Caco-2 (cell line): ENCODE measurements at places on chromosomes 4 and X. TPM values are rescaled to one million over a fixed set of nuclear protein-coding genes. Genes with fewer than 3 reads are reported as not detected.

The MBTPS2 gene
- total RNA-seq = 21.7 and 22.0 TPM in 2 replicates

The PGK1 gene
- total RNA-seq = 391 and 425 TPM in 2 replicates

The MEPE gene
- not detected in 2 replicates for total RNA-seq

The MAGEB3 gene
- not detected in 2 replicates for total RNA-seq

The MGAT4D gene
- total RNA-seq = not detected in 2 replicates

The NALF2 gene
- total RNA-seq = 3.0 and 3.1 TPM in 2 replicates

The GASK1B gene
- 42.5 and 48.5 TPM in 2 replicates for total RNA-seq

The DMP1 gene
- total RNA-seq = not detected in 2 replicates

DNA sequence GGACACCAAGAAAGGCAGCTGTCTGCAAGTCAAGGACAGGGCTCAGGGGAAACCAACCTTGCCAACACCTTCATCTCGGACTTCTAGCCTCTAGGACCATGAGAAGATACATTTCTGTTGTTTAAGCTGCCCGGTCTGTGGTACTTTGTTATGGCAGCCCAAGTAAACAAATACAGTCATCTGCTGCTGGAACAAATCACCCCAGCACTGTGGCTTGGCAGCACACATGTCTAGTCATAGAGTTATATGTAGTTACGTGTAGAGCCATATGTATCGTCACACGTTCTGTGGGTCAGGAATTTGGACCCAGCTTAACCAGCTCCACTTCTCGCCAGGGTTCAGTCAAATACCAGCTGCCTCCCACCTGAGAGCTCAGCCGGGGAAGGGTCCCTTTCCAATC is 2.5 kb downstream of the HTT-AS start:
- peaks cover 12% of the 10 kb centered on the region for H3K4me1 ChIP-seq
- no peak for DNase-seq
- no peaks in the 10 kb centered on the region for H3K27me3 ChIP-seq
- H3K27ac ChIP-seq = no peak overlapping the region
- no peak overlapping the region for H3K4me3 ChIP-seq

GRCh38 chr4:76301068-76301774 is 5.3 kb upstream of the STBD1 start:
- H3K4me3 ChIP-seq = no peak overlapping the region
- no peaks in the 10 kb centered on the region for H3K27me3 ChIP-seq
- peaks cover 20% of the 10 kb centered on the region for H3K4me1 ChIP-seq
- DNase-seq = no peak

DNA sequence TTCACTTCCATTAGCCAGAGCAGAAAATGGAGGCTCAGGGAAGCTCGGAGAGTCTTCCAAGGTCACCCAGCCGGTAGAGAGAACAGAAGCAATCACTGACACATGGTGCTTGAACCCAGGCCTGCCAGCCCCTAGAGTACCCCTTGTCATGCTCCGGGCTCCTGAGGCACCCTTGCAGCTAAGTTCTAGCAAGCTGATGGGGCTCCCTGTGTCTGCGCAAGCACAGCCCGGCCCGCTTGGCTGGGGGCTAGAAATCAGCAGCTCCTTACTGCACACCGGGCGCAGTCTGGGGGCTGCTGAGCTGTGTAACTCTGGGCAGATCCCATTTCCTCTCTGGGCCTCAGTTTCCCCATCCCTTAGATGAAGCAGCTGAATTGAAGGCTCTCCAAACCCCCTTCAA is 102.1 kb upstream of the PSAPL1 start:
- no peaks in the 10 kb centered on the region for H3K27me3 ChIP-seq
- H3K36me3 ChIP-seq = no peaks in the 10 kb centered on the region
- H3K27ac ChIP-seq = no peak overlapping the region
- H3K4me1 ChIP-seq = no peaks in the 10 kb centered on the region
- H3K4me3 ChIP-seq = no peak overlapping the region

GRCh38 chrX:40106676-40107290 is 9.0 kb upstream of the BCOR start:
- no peak overlapping the region for H3K27ac ChIP-seq
- H3K27me3 ChIP-seq = no peaks in the 10 kb centered on the region
- no peaks in the 10 kb centered on the region for H3K36me3 ChIP-seq
- H3K4me1 ChIP-seq = peaks cover 9% of the 10 kb centered on the region
- H3K4me3 ChIP-seq = peak overlapping the region; percentile 66

GRCh38 chrX:22395372-22395771 is 122.7 kb downstream of the CBLL2 start:
- DNase-seq = no peak
- no peaks in the 10 kb centered on the region for H3K36me3 ChIP-seq
- H3K27ac ChIP-seq = no peak overlapping the region

DNA sequence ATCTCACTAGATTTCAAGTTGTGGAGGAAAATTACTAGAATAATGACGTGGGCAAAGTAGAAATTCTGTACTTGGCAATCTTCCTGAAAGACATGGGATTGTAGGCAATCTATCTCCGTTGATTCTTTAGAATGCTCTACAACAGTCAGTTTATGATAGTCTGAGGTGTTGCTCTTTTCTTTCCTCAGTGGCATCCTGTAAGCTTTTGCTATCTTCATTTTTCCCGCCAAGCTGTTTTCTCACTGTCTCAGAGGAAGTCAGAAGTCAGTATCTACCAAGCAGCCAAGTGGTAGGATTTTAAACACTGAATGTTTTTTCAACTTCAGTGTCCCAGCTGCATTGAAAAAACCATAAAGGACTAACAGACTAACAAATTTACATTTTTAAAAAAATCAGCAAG is 23.7 kb downstream of the PCDH7 start:
- DNase-seq = no peak
- peaks cover 26% of the 10 kb centered on the region for H3K4me1 ChIP-seq
- H3K27ac ChIP-seq = peak overlapping the region; percentile 57
- H3K27me3 ChIP-seq = no peaks in the 10 kb centered on the region
- no peaks in the 10 kb centered on the region for H3K36me3 ChIP-seq
- no peak overlapping the region for H3K4me3 ChIP-seq

DNA sequence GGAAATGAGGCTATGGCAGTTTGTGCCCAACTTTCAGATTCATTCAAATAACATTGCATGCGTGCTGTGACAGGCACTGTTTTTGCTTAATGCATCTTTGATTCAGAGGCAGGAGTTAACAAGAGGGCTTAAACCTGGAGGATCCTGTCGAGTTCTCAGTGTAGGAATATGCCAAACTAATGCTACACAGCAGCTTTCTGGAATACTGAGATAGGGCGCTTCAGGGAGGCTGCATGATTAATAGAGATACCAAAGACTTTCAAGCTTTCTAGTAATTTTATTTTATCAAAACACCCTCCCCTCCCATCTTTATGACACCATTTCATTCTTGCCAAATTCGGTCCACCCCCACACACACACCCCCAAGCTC is 636 bp upstream of the TIMM8A start:
- H3K27me3 ChIP-seq = no peaks in the 10 kb centered on the region
- no peak for DNase-seq
- peak overlapping the region; percentile 90 for H3K27ac ChIP-seq
- H3K4me1 ChIP-seq = no peaks in the 10 kb centered on the region

DNA sequence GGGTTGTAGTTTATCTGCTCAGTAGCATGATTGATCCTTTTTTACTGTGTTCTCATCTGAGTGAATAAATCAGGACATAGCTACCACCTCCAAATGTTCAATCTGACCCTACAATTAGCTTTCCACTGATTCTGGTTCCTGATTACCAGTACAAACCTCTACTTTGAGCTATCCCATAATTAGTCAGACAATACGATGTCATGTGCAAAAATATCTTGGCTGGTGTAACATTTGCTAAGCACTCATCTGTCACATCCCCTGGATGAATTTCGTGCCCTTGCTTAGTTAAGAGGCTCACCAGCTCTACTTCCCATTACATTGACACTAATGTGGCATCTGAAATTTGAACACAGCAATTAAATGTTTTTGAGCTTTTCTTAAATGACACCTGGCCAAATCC is 1101.0 kb upstream of the PCDH7 start:
- H3K36me3 ChIP-seq = no peaks in the 10 kb centered on the region
- DNase-seq = no peak
- H3K27ac ChIP-seq = no peak overlapping the region
- H3K4me3 ChIP-seq = no peak overlapping the region
- no peaks in the 10 kb centered on the region for H3K27me3 ChIP-seq

DNA sequence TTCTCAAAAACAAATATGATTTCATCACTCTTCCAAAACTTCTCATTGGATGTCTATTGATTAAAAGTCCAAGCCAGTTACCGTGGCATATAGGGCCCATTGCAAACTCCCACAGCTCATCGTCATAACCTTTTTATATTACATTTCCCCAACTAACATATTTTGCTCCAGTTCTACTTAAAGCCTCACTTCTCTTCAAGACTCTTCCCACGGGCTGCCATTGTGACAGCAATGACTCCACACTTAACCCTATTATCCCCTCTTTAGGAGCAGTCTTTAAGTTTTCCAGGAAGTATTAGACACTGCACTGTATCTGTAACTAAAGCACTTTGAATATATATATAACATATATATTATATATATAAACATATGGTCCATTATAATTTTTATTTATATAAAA is 44.5 kb downstream of the DTHD1 start:
- no peaks in the 10 kb centered on the region for H3K27me3 ChIP-seq
- no peak for DNase-seq
- H3K4me3 ChIP-seq = no peak overlapping the region
- no peaks in the 10 kb centered on the region for H3K36me3 ChIP-seq
- no peak overlapping the region for H3K27ac ChIP-seq

- no peak overlapping the region for H3K27ac ChIP-seq
- H3K27me3 ChIP-seq = no peaks in the 10 kb centered on the region
- no peaks in the 10 kb centered on the region for H3K36me3 ChIP-seq
- no peak for DNase-seq
These were observed 150.8 kb upstream of the ARHGEF9 start for GRCh38 chrX:63935835-63936234.

GRCh38 chrX:19593690-19594089 is 78.4 kb upstream of the MAP3K15 start:
- H3K27ac ChIP-seq = no peak overlapping the region
- no peaks in the 10 kb centered on the region for H3K36me3 ChIP-seq
- no peaks in the 10 kb centered on the region for H3K4me1 ChIP-seq
- peak; percentile 30 for DNase-seq
- no peaks in the 10 kb centered on the region for H3K27me3 ChIP-seq
- H3K4me3 ChIP-seq = no peak overlapping the region

DNA sequence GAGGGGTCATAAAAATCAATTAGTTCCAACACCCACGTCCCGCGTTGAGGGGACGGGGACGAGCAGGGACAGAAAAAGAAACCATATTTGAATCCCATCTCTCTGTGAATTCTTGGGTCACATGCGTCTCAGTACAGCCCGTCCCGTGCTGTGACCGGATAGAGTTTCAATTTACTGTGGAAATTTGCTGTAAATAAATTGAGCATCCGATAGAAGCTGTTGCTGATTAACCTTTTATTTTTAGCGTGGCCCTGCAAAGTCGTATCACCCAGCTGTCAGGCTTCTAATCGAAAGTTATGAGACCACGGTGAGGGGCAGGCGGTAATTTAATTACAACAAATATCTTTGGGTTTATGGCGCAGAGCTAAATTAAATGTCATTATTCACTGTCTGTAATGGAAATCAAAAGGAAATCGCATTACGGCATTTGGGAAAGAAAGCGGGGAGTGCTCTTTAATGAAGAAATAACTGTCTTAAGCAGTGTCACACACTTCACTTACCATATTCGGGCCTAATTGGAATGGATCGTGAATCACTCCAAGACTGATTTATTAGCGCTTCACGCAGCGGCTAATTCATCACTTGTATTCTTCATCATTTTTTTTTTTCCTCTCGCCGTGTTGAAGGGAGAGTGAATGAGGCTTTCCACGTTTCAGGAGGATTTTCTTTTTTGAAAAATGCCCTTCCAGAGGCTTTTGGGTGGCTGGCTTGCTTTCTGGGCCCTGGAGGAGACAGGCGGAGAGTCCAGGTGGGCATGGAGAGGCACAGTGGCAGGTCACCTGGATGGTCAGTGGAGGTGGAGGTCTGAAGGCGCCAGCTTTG is 7.3 kb downstream of the SHOX start:
- no peak overlapping the region for H3K27ac ChIP-seq
- no peaks in the 10 kb centered on the region for H3K4me1 ChIP-seq
- H3K4me3 ChIP-seq = no peak overlapping the region
- DNase-seq = no peak

GRCh38 chrX:153637121-153638040 is 9.6 kb upstream of the DUSP9 start:
- no peaks in the 10 kb centered on the region for H3K4me1 ChIP-seq
- H3K36me3 ChIP-seq = no peaks in the 10 kb centered on the region
- H3K4me3 ChIP-seq = no peak overlapping the region
- H3K27me3 ChIP-seq = no peaks in the 10 kb centered on the region
- H3K27ac ChIP-seq = no peak overlapping the region

- H3K4me3 ChIP-seq = no peak overlapping the region
- H3K36me3 ChIP-seq = no peaks in the 10 kb centered on the region; the same call in none of the 2 replicates
- no peak for DNase-seq
- H3K27ac ChIP-seq = no peak overlapping the region
These were observed 2.5 kb downstream of the COQ2 start for GRCh38 chr4:83282049-83282535.

DNA sequence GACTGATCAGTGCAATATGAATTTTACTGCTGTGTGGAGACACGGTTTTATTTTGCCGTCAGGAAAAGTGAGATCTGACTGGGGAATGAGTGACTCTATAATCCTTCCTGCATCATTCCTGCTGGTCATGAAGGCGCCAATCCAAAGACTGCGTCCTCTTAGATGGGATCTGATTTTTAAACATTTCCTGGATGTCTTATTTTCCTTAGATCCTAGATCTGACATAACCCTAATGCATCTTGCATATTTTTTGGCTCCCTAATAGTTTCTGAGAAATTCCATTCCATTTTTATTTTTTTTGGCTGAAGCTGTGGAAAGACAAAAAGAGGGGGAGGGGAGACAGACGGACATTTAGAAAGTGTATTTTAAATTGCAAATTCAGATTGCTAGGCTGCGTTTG is 454.9 kb upstream of the FAT1 start:
- H3K27ac ChIP-seq = no peak overlapping the region
- no peaks in the 10 kb centered on the region for H3K36me3 ChIP-seq
- H3K4me3 ChIP-seq = no peak overlapping the region
- DNase-seq = no peak
- H3K27me3 ChIP-seq = no peaks in the 10 kb centered on the region
- no peaks in the 10 kb centered on the region for H3K4me1 ChIP-seq

GRCh38 chr4:123832173-123833026 is 435.8 kb downstream of the SPRY1 start:
- DNase-seq = no peak
- no peaks in the 10 kb centered on the region for H3K4me1 ChIP-seq
- H3K36me3 ChIP-seq = no peaks in the 10 kb centered on the region
- H3K27me3 ChIP-seq = no peaks in the 10 kb centered on the region

- no peaks in the 10 kb centered on the region for H3K27me3 ChIP-seq
- no peak for DNase-seq
- no peak overlapping the region for H3K4me3 ChIP-seq
These were observed 199.3 kb downstream of the TMA16 start for GRCh38 chr4:163693776-163694175.

GRCh38 chr4:67727124-67727850 is 26.3 kb upstream of the UBA6 start:
- DNase-seq = no peak
- no peak overlapping the region for H3K27ac ChIP-seq
- H3K27me3 ChIP-seq = no peaks in the 10 kb centered on the region
- peaks cover 4% of the 10 kb centered on the region for H3K4me1 ChIP-seq
